ENCODE measurements at places on chromosomes 5 and 9.

DNA sequence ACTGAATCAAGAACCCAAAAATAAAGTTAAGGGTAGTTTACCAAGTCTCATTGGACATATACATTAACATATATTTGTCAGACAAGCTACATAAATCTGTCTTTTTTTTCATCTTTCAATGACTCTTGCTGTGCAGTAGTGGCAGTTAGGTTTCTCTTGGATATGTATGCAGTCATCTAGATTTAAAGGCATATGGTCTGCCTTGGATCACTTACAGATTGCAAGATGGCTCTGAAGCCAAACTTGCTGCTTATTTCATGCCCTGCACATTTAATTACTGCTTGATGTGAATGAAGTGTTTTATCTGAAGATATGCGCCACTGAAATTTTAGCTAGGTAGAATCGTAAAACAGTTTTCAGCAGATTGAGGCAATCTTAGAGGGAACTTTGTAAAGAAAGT is 18.6 kb upstream of the MAN2A1 start:
- H3K27ac ChIP-seq, result no peak overlapping the region
- H3K27me3 ChIP-seq, result peaks cover 66% of the 10 kb centered on the region
- H3K4me1 ChIP-seq, result no peaks in the 10 kb centered on the region
- no peak for DNase-seq
- H3K36me3 ChIP-seq, result peaks cover 2% of the 10 kb centered on the region

DNA sequence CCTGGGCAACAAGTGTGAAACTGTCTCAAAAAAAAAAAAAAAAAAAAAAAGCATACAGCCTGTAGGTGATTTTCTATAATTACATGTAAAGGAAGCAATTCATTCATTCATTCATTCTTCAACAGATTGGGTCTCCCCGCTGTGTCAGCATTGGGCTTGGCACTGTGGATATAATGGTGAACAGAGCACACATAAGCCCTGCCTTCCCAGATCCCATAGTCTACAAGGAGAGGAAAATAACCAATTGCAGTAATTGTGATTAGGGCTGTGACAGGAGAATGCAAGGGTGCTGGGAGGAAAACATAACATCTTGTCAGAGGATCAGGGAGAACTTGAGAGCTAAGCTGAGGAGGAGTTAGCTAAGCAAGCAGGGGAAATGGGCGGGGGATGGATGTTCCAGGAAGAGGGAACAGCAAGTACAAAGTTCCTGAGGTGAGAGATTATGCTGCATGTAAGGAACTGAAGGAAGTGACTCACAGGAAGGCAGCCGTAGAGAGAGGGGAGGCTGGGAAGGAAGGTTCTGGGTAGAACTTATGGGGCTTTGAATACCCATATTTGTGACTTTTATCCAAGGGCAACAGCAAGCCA is 24.0 kb upstream of the KLF9 start:
- H3K4me3 ChIP-seq, result no peak overlapping the region
- DNase-seq, result no peak
- no peak overlapping the region for H3K27ac ChIP-seq

DNA sequence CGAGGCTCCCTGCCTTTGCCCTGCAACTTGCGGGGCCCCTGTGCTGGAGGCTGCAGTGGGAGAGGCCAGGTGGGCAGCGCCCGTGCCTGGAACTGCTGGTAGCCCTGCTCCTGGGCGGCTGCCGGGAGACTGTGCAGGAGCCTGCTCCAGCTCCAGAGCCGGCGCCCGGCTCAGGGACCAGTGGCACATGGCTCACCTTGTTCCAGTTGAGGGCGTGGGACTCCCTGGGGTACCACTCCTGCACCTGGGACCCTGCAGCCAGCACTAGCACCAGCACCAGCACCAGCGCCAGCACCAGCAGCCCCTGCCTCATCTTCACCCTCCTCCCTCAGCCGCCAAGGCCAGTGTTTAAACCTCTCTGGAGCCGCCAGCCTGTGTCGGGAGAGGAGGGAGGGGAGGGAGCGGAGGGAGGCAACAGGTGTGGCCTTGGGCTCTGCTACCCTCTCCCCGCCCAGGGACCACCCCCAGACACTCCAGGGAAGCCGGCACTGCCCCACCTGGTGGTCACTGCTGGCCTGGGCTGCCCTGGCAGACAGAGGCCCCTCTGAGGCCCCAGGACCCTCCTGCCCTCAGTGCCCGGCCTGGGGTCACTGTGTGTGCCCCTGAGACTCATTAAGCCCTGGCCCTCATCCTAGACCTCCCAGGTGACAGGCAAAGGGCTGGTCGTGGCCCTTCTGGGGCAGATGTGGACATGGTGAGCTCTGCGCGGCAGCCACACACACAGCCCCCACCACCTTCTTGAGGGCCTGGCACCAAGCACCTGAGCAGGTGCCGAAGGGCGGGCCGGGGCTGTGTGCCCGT is at the start of gene LCN10:
LCN10 (minus strand) TSS at position 350 of the 801 bp plus-strand sequence; CDS start at position 313, 37 bp downstream.
- peak within 1 kb of the TSS; percentile 59 for H3K4me3 ChIP-seq
- peaks cover 2% of the 10 kb centered on the region for H3K4me1 ChIP-seq
- H3K27me3 ChIP-seq, result peaks cover 24% of the 10 kb centered on the region
- H3K36me3 ChIP-seq, result no peaks in the 10 kb centered on the region
- peak within 1 kb of the TSS; percentile 37 for H3K27ac ChIP-seq
- no peak for DNase-seq

DNA sequence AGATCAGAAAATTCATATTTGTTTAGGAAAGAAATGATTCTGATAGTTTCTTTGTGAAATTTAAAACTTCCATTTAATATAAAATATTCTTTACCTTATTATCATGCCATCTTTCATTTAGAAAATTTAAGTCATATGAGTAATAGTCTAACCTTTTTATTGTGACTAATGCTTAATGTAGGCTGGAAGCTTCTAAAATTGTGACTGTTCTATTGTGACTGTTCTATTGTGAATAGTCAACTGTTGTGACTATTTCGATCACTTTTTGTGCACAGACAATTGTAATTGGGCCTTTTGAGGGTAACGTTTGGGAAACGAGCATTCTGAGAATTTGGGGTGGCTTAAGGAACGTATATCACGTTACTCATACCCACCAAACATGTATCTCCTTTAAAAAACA is 100.0 kb downstream of the PARP8 start:
- DNase-seq, result no peak
- no peaks in the 10 kb centered on the region for H3K27me3 ChIP-seq
- H3K4me3 ChIP-seq, result no peak overlapping the region
- peaks cover 15% of the 10 kb centered on the region for H3K36me3 ChIP-seq
- peaks cover 32% of the 10 kb centered on the region for H3K4me1 ChIP-seq

- no peak overlapping the region for H3K4me3 ChIP-seq
- H3K4me1 ChIP-seq, result peaks cover 11% of the 10 kb centered on the region
- no peaks in the 10 kb centered on the region for H3K36me3 ChIP-seq
- H3K27ac ChIP-seq, result peak overlapping the region; percentile 27
- H3K27me3 ChIP-seq, result no peaks in the 10 kb centered on the region
Observed at GRCh38 chr9:128150594-128151308, 1.5 kb downstream of the LCN2 start.

- peaks cover 14% of the 10 kb centered on the region for H3K27me3 ChIP-seq
- H3K4me1 ChIP-seq, result no peaks in the 10 kb centered on the region
- no peak overlapping the region for H3K27ac ChIP-seq
- no peak for DNase-seq
- no peaks in the 10 kb centered on the region for H3K36me3 ChIP-seq
Observed at GRCh38 chr9:120331913-120332312, 248.1 kb downstream of the CDK5RAP2 start.

- H3K4me1 ChIP-seq, result peaks cover 30% of the 10 kb centered on the region
- H3K4me3 ChIP-seq, result no peak overlapping the region
- no peaks in the 10 kb centered on the region for H3K27me3 ChIP-seq
- H3K36me3 ChIP-seq, result peaks cover 24% of the 10 kb centered on the region
- DNase-seq, result no peak
- H3K27ac ChIP-seq, result no peak overlapping the region
Observed at GRCh38 chr5:66039296-66039695, 104.8 kb upstream of the SREK1 start.

- no peaks in the 10 kb centered on the region for H3K4me1 ChIP-seq
- no peak overlapping the region for H3K4me3 ChIP-seq
- no peaks in the 10 kb centered on the region for H3K36me3 ChIP-seq
- DNase-seq, result no peak
- peaks cover 5% of the 10 kb centered on the region for H3K27me3 ChIP-seq
- no peak overlapping the region for H3K27ac ChIP-seq
Observed at GRCh38 chr9:17531642-17532254, 47.1 kb upstream of the SH3GL2 start.

DNA sequence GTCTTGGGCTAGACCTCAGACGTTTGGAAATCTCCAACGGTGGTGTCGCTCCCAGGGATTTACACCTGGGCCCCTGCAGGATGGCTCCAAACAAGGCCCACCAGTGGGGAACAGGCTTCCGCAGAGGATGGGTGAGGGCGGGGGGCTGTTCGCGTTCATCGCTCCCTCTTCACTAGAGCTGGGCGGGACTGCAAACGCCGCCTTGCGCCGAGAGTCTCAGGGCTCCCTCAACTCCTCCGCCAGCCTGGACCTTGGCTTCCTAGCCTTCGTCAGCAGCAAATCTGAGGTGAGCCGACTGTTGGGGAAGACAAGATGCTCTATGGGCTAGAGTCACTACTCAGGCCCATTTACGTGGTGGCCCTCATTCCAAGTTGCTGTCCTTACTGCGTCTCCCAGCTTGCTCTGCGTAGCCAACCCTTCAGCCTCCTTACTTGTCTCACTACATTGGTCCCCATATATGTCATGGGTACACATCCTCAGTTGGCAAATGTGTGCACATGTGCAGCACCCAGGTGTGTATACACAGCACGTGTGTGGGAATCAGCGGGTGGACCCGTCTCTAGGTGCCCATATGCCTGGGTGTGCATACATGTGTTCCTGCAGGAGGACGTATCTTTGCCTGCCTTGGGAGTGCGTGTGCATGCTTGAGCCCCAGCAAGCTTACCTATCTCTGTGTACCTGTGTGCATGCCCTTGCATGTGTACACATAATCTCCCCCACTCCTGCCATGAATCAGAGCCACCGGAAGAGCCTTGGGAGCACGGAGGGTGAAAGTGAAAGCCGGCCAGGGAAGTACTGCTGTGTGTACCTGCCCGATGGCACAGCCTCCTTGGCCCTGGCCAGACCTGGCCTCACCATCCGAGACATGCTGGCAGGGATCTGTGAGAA is 10.5 kb downstream of the RGS14 start:
- H3K36me3 ChIP-seq, result peaks cover 9% of the 10 kb centered on the region
- H3K27ac ChIP-seq, result peak overlapping the region; percentile 95
- no peak overlapping the region for H3K4me3 ChIP-seq

- no peak for DNase-seq
- peaks cover 22% of the 10 kb centered on the region for H3K4me1 ChIP-seq
- H3K36me3 ChIP-seq, result peaks cover 17% of the 10 kb centered on the region
- H3K27me3 ChIP-seq, result no peaks in the 10 kb centered on the region
Observed at GRCh38 chr9:123031963-123032362, 1.5 kb upstream of the GPR21 start.

- no peak overlapping the region for H3K4me3 ChIP-seq
- H3K36me3 ChIP-seq, result peaks cover 2% of the 10 kb centered on the region
- peak overlapping the region; percentile 88 for H3K27ac ChIP-seq
Observed at GRCh38 chr9:79580055-79580454, 8.3 kb downstream of the TLE4 start.

GRCh38 chr5:30932273-30933017 is 261.0 kb upstream of the CDH6 start:
- no peaks in the 10 kb centered on the region for H3K4me1 ChIP-seq
- no peak for DNase-seq
- H3K27me3 ChIP-seq, result no peaks in the 10 kb centered on the region
- H3K36me3 ChIP-seq, result no peaks in the 10 kb centered on the region
- H3K27ac ChIP-seq, result no peak overlapping the region
- H3K4me3 ChIP-seq, result no peak overlapping the region

DNA sequence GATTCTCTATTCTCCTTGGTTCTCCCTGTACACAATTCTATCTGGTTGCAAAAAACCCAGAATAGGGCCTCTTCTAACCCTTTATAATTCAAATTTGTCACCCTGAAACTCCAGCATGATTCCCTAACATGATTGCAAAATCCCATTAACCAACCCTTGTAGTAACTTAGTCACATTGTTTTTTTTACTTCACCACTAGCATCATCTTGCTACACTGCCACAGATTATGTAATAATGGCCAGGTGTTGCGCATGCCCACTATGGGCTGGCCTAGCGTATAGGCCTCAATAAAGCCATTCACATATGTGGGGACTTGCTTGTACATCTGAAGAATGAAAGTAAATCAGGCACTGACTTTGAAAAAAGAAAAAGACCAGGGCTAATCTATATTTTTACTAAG is 25.7 kb downstream of the FAM170A start:
- peaks cover 7% of the 10 kb centered on the region for H3K27me3 ChIP-seq
- no peak overlapping the region for H3K27ac ChIP-seq
- DNase-seq, result no peak

Data from T-helper 17 cell (primary cell).